ENCODE measurements at places on chromosomes 13 and 19.
A peak's percentile ranks its signal among the peaks of the same experiment; 100 is the strongest.

DNA sequence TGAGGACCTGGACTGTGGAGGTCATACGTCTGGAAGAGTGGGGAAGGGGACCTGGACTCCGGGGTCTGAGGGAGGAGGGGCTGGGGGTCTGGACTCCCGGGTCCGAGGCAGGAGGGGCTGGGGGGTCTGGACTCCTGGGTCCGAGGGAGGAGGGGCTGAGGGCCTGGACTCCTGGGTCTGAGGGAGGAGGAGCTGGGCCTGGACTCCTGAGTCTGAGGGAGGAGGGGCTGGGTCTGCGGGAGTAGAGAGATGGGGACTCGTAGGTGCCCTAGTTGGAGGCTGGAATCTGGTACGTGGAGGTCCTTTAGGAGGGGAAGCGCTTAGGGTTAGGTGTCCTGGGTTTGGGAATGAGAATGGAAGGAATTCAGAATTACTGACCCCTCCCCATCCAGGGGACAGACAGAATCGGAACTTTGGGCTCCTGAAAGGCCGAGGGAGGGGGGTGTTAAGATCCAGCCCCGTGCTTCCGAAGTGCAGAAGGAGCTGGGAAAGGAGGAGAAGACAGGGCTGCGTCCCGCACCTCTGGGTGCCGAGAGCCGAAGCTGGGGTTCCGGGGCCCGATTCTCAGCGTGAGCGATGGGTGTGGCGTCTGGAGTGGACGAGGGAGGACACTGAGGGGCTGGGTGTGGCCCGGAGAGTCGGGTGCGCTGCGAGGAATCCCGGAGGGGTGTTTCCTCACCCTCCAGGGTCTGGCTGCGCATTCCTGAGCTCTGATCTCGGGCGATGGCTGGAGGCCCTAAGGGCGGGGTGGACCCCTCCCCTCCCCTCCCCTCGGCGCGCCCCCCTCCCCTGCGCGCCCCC, 608 bp downstream of the MYADM start:
- DNase-seq = peak; percentile 70

GRCh38 chr19:36169084-36169760, 17.0 kb upstream of the COX7A1 start:
- DNase-seq = no peak

GRCh38 chr19:2119921-2120785, 23.4 kb downstream of the IZUMO4 start:
- no peak for DNase-seq

DNA sequence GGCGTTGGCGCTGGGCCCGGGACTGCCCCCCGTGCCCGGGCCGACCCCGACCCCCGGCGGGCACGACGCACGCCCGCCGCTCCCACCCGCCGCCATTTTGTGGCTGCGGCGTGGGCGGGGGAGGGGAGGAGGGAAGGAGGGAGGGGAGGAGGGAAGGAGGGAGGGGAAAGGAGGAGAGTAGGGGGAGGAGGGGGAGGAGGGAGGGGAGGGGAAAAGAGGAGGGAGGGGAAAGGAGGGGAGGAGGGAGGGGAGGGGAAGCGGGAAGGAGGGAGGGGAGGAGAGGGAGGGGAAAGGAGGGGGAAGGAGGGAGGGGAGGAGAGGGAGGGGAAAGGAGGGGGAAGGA, at the start of gene BTBD2:
Gene BTBD2 (minus strand): TSS at position 107 of the 343 bp plus-strand sequence. CDS start 11 bp downstream, at position 96.
- peak; percentile 59 for DNase-seq

- DNase-seq = no peak
These were observed 75.1 kb upstream of the TSC22D1 start for GRCh38 chr13:44651209-44651608.

GRCh38 chr13:28447206-28447605, 47.7 kb downstream of the FLT1 start:
- no peak for DNase-seq

DNA sequence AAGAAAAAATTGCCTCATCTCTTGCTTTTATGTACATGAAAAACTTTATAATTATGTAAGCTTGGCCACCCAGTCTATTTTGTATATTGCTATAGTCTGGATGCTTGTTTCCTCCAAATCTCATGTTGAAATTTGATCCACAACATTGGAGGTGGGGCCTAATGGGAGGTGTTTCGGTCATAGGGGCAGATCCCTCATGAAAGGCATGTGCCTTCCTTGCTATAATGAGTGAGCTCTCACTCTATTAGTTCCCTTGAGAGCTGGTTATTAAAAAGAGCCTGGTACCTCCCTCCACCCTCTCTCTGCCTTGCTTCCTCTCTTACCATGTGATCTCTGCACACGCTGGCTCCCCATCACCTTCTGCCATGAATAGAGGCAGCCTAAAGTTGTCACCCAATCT, 1005.1 kb downstream of the PCDH9 start:
- no peak for DNase-seq

- DNase-seq = peak; percentile 99
These were observed 4.3 kb downstream of the MYO9B start for GRCh38 chr19:17079710-17080439.

DNA sequence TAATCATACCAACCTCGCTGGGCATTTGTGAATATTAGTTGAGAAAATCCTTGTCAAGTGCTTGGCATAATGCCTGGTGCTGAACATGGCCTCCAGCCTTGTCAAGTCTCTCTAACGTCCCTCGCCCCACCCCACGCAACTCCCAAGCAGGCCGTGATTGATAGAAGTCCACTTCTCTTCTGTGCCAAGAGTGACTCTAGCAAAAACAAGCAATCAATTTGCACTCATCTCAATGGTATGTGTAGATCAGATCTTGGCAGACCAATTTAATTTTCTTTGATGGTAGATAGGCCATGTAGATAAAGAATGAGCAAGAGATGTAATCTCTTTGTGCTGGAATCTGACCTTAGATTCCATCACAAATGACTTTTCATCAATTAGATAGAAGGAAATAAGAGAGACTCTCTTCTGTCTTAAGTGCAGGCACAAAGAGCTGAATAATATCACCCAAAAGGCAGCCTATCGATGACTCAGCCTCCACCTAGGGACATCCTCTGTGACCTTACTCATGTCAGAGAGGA, 31.0 kb upstream of the KATNAL1 start:
- DNase-seq = peak; percentile 68

DNA sequence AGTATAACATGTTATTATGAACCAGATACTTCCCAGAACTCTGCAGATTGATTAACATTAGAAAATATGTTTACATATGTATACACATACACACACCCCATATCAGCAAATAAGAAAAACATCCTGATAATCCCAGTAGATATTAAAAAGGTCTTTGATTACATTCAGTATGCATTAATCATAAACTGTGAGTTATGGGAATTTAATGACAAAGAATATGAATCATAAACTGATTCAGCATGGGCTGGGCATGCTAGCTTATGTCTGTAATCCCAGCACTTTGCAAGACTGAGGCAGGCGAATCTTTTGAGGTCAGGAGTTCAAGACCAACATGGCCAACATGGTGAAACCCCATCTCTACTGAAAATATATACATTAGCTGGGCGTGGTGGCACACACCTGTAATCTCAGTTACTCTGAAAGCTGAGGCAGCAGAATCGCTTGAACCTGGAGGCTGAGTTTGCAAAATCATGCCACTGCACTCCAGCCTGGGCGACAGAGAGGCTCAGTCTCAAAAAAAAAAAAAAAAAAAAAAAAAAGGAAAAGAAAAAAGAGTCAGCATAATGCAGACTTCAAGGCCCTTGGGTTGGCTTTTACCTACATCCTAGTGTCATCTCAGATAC, 581.9 kb upstream of the PRR20A start:
- no peak for DNase-seq

- peak; percentile 100 for DNase-seq
These were observed at the start of the genes COPE and DDX49 for GRCh38 chr19:18919086-18919899. TSS of gene COPE (minus strand) at chr19:18919387. CDS start at chr19:18919348, 39 bp downstream. TSS of gene DDX49 (plus strand) at chr19:18919715. CDS start at chr19:18919742, 27 bp downstream.

DNA sequence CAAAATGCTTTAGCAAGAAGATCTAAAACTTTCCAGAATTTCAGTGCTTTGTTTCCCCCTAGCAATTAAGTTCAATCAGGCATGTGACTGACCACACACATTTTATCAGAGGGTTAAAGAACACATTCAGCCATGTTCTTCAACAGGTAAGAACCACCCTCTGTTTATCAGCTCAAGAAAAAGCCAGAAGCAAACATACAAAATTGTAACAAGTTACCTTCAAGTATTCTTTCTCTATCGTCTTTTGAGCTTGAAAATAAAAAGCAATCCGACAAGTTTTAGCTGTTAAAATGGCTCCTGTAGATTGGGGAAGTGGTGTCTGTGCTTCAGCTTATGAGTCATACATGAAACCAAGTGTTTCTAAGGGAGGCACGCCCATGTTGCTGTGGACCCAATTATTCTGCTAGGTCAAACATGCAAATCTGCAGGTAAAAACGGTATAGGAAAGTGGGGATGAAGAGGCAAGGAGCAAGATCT, at the start of gene ELF1:
Gene ELF1 (minus strand): TSS at position 306 of the 477 bp plus-strand sequence. CDS start 37,262 bp downstream, outside the sequence.
- peak; percentile 61 for DNase-seq

- peak; percentile 39 for DNase-seq
These were observed 64.8 kb upstream of the KLHL1 start for GRCh38 chr13:70172946-70173597.

GRCh38 chr19:30590596-30591229, 218.5 kb downstream of the ZNF536 start:
- no peak for DNase-seq

- no peak for DNase-seq
These were observed 5.7 kb upstream of the ZC3H13 start for GRCh38 chr13:46058268-46058667.

GRCh38 chr13:44088411-44088810, 208.7 kb downstream of the LACC1 start:
- no peak for DNase-seq

DNA sequence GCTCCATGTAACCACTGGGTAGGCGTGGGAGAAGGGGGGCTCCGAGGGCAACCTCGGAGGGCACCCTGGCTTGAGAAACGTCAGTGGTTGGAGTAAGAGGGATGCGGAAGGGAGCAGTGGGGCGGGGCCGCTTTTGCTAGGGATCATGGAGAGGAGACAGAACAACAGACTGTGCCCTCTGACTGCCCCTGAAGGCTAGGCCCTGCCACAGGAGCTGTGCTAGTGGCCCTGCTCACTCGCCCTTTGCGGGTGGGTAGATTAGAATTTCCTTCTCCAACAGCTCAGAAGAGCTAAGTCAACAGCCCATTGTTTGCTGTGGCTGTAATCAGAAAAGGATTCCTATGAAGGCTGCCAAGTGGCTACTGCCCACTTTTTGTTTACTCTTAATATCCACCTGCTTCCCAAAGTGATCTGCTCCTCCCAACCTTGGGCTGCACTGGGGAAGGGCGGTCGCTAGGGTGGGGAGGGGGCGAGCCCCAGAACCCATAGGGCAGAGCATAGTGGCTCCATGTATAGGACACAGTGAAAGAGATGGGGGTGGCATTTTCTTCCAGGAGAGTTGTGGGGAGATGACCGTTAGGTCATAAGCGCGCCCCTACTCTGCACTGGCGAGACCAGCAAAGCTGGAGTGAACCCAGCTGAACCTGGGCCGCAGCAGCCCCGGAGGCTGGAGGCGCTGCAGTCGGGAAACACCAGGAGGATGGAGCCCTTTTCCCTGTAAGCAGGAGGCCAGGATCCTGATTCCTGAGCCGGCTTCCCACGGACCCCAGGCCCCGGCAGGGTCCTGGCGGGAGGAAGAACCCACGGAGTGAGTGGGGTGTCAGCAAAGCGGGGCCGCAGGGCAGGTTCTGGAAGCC, 1.9 kb upstream of the C1QTNF9 start:
- no peak for DNase-seq

DNA sequence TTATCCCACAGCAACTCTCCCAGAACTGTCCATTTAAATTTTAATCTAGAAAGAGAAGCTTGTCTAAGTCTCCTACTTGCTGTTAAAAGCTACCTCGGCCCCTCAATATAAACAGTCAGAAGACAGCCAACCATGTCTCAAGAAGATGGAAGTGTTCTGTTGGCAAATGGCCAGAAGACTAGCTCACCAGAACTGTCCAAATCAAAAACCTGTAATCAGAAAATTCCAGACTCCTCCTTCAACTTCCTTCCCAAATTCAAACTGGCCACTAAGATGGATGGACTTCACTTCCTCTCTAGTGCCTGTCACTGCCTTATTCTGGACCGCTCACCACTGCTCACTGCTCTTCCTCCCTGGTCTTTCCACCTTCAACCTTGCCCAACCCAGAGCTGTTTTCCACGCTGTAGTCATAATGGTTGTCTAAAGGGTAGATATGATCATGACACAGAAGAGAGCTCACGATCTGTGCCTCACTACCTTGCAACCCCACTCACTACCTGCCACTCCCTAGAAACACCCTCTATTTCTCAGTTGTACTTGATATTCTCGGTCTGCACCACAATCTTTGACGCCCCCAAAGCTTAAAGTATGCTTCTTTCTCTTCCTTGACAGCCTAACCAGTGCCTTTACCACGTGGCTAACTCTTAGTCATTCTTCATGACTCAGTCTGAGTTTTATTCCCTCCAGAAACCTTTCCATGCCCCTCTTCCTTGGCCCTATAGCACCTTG, 9.2 kb downstream of the FGF14 start:
- DNase-seq = no peak

DNA sequence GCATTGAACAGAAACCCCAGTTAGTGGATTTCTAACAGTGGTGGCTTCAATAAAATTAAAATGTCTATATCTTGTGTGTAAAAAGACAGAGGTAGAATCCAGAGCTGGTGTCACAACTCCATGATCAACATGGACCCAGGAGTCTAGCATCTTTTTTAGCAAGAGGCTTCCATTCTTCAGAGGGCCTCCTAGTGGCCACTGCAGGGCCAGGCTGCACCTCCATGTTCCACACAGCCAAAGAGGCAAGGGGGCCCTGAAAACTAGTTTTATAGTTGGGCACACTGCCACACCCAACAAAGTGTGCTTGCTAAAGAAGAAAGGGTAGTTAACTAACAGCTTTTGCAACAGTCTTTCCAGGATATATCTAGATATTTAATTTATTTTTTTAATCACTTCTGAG, 12.9 kb downstream of the N4BP2L1 start:
- DNase-seq = peak; percentile 33

DNA sequence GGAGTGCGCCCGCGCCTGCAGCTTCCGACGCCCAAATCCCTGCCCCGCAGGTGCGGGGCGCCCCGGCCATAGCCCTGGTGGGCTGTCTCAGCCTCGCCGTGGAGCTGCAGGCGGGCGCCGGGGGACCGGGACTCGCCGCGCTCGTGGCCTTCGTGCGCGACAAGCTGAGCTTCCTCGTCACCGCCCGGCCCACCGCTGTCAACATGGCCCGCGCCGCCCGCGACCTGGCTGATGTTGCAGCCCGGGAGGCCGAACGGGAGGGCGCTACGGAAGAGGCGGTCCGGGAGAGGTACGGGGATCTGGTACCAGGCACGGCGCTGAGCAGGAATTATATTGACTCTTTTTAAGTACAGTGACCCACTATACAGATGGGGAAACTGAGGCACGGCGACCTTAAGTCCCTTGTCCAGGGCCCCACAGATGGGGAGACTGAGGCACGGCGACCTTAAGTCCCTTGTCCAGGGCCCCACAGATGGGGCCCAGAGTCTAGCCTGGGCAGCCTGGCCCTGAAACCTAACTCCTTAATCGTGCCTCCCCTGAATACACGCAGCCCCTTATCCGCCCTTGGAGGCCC, 586 bp downstream of the MRI1 start:
- DNase-seq = peak; percentile 29

DNA sequence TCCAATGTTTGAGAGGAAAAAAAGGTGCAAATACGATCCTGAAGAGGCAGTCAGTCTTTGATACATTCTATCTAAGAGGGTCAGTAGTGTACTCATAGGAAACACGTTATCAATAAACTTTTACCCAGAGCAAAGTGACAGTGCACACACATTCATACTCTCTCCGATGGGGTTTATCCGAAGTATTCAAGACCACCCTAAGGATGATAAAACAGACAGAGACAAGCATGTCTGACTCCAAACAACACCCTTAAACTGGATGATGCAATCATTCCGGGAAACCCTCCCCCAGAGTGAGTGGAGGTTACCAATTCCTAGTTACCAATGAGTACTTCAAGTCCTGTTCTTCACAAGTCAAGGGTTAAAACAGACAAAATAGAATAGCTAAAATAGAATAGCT, 79.1 kb downstream of the DNAJC3 start:
- peak; percentile 9 for DNase-seq

Data from iris pigment epithelial cell (primary cell).